ENCODE measurements at places on chromosomes 4 and X. TPM values are rescaled to one million over a fixed set of nuclear protein-coding genes. Genes with fewer than 3 reads are reported as not detected.
A peak's percentile ranks its signal among the peaks of the same experiment; 100 is the strongest.

- peak; percentile 43 for DNase-seq
These were observed 36.9 kb upstream of the ATOH1 start for GRCh38 chr4:93791570-93792195.

- DNase-seq: no peak
These were observed 4.5 kb upstream of the MAMLD1 start for GRCh38 chrX:150358651-150359050.

DNA sequence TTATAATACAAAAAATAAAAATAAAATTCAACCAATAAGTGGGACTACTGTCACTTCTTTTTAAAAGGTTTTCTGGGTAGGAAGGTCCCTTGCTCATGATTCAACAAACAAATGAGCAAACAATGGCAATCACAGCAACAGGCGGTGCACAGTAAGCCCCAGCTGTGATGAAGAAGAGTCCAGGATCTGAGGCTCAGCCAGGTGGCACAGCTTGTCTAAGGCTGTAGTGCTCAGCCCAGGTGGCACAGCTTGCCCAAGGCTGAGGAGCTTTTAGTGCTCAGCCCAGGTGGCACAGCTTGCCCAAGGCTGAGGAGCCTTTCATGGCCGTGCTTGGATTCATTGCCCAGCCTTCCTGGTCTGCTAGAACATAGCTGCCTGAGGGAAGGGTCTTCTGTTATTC, 75.0 kb downstream of the ZFYVE28 start:
- DNase-seq: no peak

DNA sequence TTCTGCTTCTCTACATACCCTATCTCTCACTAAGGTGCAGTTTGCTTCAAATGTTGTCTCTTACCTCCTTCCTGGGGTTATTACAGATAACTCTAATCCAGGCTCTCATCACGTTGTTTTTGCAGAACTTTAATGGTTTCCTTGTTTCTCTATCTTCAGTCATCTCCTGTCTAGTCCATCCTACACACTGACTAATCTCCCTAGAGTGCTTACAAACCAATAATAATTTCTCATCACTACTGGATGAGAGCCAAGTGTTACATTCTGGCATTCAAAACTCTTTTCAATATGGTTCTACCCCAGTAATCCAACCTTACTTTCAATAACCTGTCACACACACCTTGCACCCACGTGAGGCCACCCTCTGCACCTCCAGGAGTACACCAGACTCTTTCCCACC, 86.1 kb downstream of the SYNPO2 start:
- DNase-seq: peak; percentile 24

DNA sequence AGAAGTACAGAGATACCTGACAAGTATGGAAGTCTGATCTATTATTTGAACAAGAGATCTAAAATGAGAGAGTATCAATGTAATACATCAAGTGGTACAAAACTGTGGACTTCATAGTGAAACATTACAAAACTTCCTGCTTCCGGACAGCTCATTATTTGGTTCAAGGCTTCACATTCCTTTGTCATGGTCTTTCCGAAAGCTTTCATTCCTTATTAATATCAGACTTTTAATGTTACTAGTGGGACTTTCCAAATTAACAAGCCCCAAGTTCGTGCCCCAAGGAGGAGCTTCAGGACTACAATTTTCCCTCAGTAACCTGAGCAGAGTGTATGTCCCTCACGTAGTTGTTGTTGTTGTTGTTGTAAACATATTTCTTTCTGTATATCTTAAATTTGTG, 1.2 kb downstream of the CHIC2 start:
- DNase-seq: peak; percentile 50

GRCh38 chr4:14607001-14607400, 395.3 kb upstream of the CPEB2 start:
- DNase-seq: no peak

GRCh38 chrX:103793545-103793940, 16.9 kb downstream of the PLP1 start:
- no peak for DNase-seq

DNA sequence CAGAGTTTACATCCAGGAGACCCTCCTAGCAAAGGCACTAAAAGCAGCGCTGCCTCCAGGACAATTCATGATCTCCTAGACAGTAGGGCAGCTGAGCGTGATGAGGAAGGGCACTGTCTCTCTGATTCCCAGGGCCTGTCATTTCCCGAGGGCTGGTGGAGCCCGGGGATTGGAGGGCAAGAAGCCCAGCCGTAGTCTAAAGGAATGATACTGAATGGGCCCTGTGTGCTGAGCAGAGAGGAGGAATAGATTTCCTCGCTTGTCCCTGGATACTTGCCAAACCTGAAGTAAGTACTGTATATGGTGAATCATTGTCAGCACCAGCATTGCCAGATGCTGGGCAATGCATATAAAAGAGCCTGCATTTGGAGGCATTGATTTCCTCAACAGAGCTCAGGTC, 88.0 kb upstream of the SLITRK2 start:
- DNase-seq: no peak

GRCh38 chr4:69056921-69057550, 39.2 kb upstream of the UGT2B7 start:
- no peak for DNase-seq

- no peak for DNase-seq
These were observed 2.1 kb upstream of the LEF1 start for GRCh38 chr4:108170631-108171338.

- peak; percentile 48 for DNase-seq
These were observed 419 bp downstream of the ADD1 start for GRCh38 chr4:2843941-2844584.

DNA sequence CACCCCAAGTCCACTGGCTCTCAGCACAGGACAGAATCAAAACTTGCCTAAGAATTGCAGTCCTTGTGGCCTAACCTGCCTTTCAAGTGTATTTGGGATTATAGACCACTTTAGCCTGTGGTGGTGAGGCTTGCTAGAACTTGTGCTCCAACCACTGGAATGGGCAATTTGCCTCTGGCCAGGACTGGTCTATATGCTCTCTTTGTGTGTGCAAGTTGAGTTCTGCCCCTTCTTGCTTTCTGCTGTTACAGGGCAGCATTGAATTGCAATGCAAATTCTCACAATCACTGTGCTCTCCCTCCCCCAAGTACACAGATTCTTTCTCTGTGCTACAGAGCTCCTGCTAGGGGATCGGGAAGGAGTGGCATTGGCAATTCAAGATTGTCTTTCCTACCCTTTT, 233.6 kb upstream of the DIPK2B start:
- no peak for DNase-seq

GRCh38 chr4:48261281-48261680, 8.4 kb downstream of the TEC start:
- DNase-seq: no peak

DNA sequence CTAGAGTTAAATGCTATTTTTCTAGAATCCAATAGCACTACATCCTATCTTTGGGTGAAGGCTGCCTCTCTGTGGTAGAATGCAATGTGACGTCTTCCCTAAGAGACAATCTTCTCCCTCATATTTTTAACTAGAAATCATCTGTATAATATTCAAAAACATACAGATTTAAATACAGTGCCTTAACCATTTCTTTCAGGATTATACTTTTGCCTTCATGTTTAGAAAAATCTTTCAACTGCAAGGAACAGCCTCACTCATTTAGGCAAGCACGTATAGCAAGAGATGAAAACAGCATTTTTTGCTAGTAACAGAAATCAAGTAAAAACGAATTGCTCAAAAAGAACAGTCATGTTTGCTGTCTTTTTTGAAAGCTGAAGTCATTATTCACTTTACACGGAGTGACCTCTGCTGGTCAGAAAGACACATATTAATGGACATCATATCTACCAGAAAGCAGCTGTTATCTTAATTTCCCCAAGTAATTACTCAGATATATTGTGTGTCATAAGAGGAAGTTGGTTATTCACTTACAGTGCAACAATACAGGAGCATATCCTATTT, 422.3 kb downstream of the STPG2 start:
- DNase-seq: peak; percentile 8

DNA sequence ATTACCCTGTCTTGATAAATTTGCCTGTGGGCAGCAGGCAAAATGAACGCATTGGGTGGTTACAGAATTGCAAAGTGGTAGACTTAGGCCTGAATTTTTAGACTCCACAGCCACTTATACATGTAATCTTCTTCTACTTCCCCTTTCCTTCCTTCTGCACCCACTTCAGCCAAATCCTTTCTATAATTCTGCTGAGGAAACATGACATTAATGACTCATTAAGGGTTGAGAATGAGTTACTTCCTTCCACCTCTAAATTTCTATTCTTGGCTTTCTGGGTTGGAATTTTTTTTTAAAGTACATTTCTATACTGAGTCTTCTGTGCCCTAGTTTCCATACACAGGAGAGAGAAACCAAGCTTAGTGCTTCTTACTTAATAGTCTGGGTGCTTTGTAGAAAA, 10.1 kb downstream of the PAPSS1 start:
- DNase-seq: no peak

GRCh38 chr4:176668324-176668723, 124.4 kb downstream of the VEGFC start:
- no peak for DNase-seq

- no peak for DNase-seq
These were observed 247.7 kb downstream of the ANKRD50 start for GRCh38 chr4:124464836-124465235.

- no peak for DNase-seq
These were observed 265.1 kb upstream of the MAD2L1 start for GRCh38 chr4:120331486-120332370.

DNA sequence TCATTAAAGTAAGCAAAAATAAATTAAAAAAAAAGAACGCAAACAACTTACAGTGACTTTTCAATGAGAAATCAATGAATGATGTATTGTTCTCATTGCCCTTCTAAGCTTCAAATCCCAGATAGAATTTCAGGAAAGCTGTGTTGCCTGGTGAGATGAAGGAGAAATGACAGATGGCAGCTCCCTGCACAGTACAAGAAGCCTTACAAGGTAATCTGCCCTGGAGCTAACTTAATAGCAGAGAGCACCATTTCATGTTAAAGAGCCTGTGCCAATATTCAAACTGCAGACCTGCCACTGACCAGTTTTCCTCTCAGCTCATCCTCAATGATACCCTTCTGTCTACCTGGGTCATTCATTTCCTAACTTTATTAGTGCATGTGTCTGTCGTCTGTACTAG, 54.0 kb downstream of the GC start:
- no peak for DNase-seq

GRCh38 chrX:9356846-9357245, 108.0 kb upstream of the TBL1X start:
- DNase-seq: no peak

Gene DUSP21
- not detected for total RNA-seq

Gene FGA
- total RNA-seq: not detected

Gene ZNF280C
- total RNA-seq: 7.1 TPM

Gene FAM9B
- not detected for total RNA-seq

Gene RRAGB
- 23.5 TPM for total RNA-seq

Gene CLIC2
- total RNA-seq: 1.3 TPM

Gene MYOZ2
- total RNA-seq: 0.43 TPM

Gene CACNA1F
- not detected for total RNA-seq

Gene NCAPG
- total RNA-seq: 32.8 TPM

Gene MAGEA12
- total RNA-seq: not detected

Gene STAP1
- not detected for total RNA-seq

Gene SORBS2
- 1.7 TPM for total RNA-seq

All from fibroblast of villous mesenchyme (primary cell).